ENCODE measurements at places on chromosomes 7 and 10.

- no peak for DNase-seq
These were observed 15.5 kb downstream of the ARMH3 start for GRCh38 chr10:102040305-102041050.

GRCh38 chr7:7576344-7576743 lies 9.7 kb downstream of the MIOS start:
- no peak for DNase-seq

GRCh38 chr10:101609481-101609880 lies 21.4 kb downstream of the DPCD start:
- DNase-seq, result no peak

- DNase-seq, result no peak
These were observed 52.9 kb downstream of the C10orf120 start for GRCh38 chr10:122646511-122647382.

DNA sequence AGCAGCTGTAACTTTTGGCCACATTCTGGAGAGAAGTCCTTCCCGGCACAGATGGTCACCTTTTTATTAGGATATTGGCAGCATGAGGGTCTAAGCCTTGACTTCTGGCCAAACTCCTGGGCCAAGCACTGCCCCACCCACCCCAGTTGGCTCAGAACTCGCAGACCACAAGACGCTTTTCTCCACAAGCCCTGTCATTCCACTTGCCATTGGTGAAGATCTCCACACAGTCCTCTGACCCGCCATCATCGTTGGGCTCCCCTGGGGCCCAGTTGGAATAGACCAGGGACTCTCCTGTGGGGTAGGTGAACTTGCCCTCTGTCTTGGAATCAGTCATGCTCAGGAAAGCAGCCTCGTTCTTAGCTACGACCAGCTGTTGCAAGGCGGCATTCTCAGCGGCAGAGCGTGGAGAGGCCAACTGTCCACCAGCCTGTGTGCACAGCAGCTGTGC lies 11.2 kb downstream of the SFTPD start:
- DNase-seq, result no peak

DNA sequence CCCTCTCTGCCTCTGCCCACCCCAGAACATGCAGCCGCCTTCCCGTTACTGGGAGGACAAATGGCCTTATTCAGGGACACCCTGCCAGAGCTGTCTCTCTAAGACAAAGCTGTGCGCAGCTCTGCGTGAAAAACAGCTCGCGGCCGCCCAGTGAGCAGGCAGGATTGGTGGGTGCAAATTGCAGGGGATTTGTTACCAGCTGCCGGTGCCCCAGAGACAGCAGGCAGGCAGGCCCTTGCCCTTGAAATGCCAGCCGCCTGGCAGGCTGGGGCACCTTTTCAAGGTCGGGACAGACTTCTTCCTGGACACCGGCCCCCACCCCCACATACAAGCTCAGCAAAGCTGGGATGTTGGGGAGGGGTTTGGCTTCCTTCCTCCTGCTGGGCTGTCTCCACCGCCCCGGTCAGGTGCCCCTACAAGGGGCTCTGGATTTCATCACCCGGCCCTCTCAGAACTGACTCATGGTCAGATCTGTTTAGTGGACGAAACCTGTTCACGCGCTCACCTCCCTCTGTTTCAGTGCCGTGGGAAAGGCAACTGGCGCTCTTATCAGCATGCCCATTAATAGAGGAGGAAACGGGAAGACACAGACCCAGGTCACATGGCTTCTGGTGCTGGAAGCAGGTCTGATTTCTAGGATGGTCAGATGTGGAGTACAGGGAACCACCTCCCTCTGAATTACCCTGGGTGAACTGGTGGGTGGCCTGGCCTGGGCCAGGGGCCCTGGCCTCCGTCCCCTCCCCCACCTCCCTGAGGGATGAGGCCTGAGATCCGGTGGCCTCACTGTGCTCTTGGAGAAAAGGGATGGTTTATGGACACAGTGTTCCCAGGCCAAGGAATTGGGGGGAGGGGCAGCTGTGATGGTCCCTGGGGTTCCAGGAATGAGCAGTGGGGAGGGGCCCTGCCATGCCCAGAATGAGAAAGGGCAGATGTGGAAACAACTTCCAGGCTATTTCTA lies 123.9 kb upstream of the PPIF start:
- DNase-seq, result no peak

- no peak for DNase-seq
These were observed 24.1 kb downstream of the MINDY4 start for GRCh38 chr7:30795161-30795948.

GRCh38 chr7:112360681-112361080 lies 89.6 kb upstream of the IFRD1 start:
- DNase-seq, result no peak

GRCh38 chr10:10830293-10830986 lies 187.2 kb upstream of the CELF2 start:
- DNase-seq, result no peak

DNA sequence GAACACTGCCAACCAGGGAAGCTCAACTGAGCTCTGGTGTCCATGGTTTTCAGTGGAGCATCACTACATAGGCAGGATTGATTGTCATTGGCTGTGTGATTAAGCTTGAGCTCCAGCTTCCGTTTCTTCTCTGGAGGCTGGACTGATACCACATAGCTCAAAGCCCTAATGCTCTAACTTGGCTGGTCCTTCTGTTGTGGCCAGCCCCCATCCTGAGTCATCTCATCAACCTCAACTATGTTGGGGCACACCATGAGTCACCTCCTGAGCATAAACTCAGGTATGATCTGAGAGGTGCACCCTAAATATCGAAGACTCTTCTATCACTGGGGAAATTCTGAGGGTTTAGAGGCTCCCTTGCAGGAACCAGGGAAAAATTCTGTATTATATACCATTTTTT lies 114.5 kb upstream of the INHBA start:
- DNase-seq, result no peak

DNA sequence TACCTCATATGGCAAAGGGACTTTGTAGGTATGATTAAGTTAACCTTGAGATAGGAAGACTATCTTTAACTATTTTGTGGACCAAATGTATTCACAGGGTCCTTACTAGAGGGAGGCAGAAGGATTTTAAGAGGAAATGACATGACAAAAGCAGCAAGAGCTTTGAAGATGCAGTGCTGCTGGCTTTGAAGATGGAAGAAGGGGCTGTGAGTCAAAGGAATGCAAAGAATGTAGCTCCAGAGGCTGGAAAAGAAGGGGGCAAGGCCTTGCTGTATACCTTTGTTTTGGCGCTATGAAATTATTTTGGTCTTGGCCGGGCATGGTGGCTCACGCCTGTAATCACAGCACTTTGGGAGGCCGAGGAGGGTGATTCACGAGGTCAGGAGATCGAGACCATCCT lies 3.2 kb upstream of the NRBF2 start:
- DNase-seq, result no peak

DNA sequence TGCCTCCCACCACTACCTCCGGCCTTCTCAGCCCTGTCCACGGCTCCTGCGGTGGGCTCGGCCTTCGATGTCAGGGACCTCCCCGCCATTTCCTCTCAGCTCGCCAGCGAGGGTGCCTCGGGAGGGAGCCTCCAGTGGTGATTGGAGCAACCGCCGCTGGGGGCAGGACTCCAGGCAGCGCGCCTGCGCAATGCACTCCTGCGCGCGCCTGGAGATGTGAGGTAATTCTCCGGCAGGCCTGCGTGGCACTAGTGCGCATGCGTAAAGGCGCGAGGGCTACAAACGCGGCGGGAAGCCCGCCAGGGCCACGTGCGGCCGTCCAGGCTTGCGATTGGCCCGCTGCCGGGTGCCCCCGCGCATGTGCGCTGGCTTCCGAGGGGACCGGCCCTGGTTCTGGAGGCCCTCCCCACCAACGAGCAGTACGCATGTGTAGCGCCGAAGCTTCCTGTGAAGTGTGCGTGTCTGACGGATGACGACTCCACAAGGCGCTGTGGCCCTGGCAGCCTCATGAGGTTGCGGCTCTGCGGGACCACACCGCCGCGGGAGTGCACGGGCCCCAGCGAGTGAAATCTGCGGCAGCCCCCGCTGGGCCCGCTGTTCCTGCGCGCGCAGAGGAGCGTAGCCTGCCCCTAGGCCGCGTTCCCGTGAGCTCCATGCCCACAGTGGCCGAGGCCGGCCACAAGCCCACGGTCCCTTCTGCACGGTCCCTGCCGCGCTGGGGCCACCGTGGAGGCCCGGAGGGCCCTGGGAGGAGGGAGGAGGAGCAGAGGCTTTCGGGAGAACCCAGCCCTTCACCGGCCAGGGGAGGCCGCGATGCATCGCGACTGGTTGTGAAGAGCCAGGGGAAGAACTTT lies at the start of gene SYCE1:
Gene SYCE1 (minus strand): TSS at position 143 of the 854 bp plus-strand sequence. CDS start 54 bp downstream, at position 89.
- DNase-seq, result no peak

GRCh38 chr10:86684331-86685097 lies 16.2 kb downstream of the LDB3 start:
- no peak for DNase-seq

- no peak for DNase-seq
These were observed 98.5 kb upstream of the NPS start for GRCh38 chr10:127450644-127451043.

- DNase-seq, result no peak
These were observed 77.9 kb downstream of the GSAP start for GRCh38 chr7:77338260-77338659.

DNA sequence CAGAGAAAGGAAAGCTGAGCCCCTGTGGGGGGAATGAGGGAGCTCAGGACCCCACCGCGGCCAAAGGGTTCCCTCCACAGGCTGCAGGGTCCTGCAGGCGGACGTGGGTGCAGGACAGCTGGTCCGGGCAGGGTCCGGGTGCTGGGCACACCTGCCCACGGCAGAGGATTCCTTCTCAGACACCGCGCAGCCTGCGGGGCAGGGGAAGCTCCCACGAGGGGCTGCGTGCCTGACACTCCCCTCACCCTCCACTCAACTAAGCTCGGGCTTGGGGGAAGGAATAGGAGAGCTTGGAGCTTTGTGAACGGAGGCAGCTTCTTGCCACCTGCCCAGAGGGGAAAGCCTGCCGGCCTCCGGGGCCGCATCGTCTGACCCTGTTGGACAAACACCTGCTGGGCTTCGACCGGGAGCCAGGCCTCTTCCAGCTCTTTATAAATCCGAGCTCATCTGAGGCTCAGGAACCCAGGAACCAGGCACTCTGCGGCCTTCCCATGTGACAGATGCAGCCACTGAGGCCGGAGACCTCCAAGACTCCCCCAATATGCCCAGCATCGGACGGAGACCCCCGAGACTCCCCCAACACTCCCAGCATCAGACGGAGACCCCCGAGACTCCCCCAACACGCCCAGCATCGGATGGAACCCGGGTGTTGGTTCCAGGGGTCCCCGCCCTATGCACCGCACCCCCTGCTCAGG lies 97.3 kb downstream of the PDGFA start:
- DNase-seq, result no peak

DNA sequence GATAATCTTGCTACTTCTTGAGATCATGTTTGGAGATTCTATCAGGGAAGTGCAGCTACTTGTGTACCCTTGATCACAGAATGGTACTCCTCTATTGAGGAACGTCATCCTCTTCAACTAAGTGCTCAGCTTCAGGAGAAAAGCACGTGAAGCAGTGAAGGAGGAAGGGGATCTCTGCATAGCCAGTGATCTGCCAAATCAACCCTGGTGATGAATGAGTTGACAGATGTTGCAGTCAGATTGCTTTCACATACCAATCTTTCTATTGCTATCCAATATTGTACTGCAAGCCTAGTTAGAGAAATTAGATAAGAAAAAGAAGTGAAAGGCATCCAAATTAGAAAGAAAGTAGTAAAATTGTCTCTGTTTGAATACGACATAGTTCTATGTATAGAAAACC lies 309.4 kb downstream of the TWIST1 start:
- DNase-seq, result no peak

DNA sequence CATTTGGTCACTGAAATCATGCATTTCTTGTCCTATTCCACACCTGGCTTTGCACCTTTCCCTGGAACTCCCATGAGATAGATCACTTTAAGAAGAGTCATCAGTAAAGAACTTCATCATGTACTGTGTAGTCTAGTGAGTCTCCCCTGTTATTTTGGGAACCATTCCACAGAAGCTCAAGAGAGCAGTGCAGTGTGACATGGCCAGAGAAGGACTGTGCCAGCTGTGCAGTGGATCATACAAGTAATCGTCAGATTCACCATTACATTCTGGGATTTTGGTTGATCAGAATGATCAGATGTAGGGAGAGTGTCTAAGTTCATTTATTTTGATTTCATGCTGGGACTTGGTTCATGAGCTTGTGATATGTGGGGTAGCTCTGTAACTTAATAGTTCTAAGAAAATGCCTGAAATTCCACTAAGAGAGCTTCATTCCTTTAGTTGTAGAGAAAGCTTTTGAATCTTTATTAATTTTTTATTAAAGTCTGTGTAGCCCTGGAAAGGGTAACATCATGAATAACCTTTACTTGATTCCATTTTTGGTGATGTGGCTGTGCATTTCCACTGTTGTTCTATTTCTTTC lies 166.8 kb downstream of the SUGCT start:
- no peak for DNase-seq

- DNase-seq, result no peak
These were observed 104.8 kb upstream of the SLC25A13 start for GRCh38 chr7:96426685-96427084.

DNA sequence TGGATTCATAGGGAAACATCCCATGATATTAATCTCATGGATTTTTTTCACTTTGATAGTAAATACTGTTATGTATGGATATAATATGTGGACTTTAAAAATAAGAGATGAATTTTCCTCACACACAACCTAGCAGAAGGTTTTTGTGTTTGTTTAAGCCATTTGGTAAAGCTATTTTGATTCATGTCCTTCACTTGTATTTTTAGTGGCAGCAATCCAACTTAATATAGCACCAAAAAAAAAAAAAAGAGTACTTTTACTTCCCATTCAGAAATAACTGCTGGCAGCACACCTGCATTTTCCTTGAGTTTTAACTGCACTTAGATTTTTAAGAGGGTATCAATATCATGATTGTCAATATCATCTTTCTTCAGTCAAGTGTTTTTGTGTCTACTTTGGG lies 60.0 kb downstream of the MCMBP start:
- no peak for DNase-seq

GRCh38 chr10:96814264-96814663 lies 17.8 kb upstream of the LCOR start:
- no peak for DNase-seq

DNA sequence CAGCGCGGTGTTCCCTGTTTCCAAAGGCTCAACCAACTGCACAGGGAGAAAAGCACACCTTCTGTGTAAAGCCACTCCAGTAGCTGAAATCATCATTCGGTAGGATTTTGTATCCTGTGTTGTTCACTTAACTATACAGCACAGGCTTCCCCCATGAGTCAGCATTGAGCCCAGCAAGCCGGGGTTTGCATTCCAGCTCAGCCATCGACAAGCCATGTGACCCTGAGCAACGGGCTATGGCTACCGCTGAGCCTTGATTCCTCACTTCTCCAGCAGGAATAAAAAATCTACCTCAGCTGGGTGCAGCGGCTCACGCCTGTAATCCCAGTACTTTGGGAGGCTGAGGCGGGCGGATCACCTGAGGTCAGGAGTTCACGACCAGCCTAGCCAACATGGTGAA lies 44.1 kb upstream of the ATP6V0A4 start:
- no peak for DNase-seq

- DNase-seq, result no peak
These were observed 610.5 kb downstream of the KCNMA1 start for GRCh38 chr10:77027141-77027540.

DNA sequence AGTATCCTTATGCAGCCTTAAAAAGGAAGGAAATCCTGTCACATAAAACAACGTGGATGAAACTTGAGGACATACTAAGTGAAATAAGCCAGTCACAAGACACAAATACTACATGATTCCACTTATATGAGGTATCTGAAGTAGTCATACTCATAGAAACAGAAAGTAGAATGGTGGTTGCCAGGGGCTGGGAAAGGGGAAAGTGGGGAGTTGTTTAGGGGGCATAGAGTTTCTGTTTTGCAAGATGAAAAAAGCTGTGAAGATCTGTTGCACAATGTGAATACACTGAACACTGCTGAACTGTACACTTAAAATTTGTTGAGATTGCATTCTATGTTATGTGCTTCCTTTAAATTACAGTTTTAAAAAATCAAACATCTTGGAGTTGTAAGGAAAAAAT lies 2.9 kb downstream of the NUP205 start:
- no peak for DNase-seq

Data from cerebellar nuclear complex (tissue), 1 donor.